MCF 10A (cell line): ENCODE measurements at places on chromosomes 3 and 15. TPM values are rescaled to one million over a fixed set of nuclear protein-coding genes. Genes with fewer than 3 reads are reported as not detected.
A peak's percentile ranks its signal among the peaks of the same experiment; 100 is the strongest.

DNA sequence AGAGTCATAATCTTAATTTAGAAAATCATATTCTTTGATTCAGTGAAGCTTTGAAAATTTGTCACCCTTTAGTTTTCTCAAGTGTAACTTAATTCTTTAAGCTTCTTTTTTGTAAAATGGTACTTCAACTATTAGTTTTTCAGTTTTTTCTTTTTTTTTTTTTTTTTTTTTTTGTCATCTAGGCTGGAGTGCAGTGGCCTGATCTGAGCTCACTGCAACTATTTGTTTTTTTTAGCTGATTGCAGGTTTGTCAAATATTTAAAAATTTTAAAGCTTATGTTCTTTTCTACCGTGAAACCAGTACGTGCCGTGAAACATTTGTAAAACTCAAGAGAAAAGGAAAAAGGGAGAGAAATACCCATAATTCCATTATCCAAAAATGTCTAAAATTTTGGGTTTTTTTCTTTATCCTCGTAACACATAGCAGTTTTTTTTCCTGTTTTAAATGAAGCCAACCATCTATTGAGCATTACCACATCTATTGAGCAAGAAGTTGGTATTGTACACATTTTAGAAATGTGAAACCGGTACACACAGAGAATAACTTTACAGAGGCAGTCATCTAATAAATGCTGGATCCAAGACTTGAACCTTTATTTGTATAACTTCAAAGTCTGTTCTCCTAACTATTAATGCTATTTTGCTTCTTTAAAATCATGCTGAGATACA lies 25.7 kb downstream of the ECT2 start:
- H3K27ac ChIP-seq: no peak overlapping the region
- peaks cover 38% of the 10 kb centered on the region for H3K36me3 ChIP-seq
- H3K4me1 ChIP-seq: no peaks in the 10 kb centered on the region
- no peak overlapping the region for H3K4me3 ChIP-seq
- no peaks in the 10 kb centered on the region for H3K27me3 ChIP-seq

GRCh38 chr3:19357947-19358346 lies 209.6 kb downstream of the KCNH8 start:
- DNase-seq: no peak
- no peaks in the 10 kb centered on the region for H3K4me1 ChIP-seq
- H3K27ac ChIP-seq: no peak overlapping the region
- no peaks in the 10 kb centered on the region for H3K36me3 ChIP-seq
- no peak overlapping the region for H3K4me3 ChIP-seq
- H3K27me3 ChIP-seq: peaks cover 12% of the 10 kb centered on the region

DNA sequence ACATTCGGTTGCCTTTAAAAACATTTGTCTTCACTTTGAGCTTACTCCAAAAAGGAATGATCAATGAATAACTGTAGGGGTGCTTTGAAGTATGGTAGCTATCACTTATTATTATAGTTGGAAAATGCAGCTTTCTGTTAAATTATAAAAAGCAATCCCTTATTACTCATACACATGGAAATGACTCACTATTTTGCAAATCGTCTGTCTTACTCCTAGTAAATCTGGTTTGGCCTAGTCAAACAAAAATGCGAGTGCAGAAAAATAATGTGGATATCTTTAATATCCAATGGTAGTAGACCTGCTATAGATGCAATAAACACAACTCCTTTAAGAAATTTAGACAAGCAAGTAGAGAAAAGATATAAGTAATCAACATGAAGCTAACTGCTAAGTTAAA lies 112.5 kb downstream of the ZIC1 start:
- no peak overlapping the region for H3K27ac ChIP-seq
- H3K27me3 ChIP-seq: peaks cover 16% of the 10 kb centered on the region
- DNase-seq: peak; percentile 11
- no peak overlapping the region for H3K4me3 ChIP-seq

- no peaks in the 10 kb centered on the region for H3K27me3 ChIP-seq
- no peak for DNase-seq
- H3K4me1 ChIP-seq: no peaks in the 10 kb centered on the region
These were observed 229.0 kb downstream of the EPHA6 start for GRCh38 chr3:97043411-97043810.

DNA sequence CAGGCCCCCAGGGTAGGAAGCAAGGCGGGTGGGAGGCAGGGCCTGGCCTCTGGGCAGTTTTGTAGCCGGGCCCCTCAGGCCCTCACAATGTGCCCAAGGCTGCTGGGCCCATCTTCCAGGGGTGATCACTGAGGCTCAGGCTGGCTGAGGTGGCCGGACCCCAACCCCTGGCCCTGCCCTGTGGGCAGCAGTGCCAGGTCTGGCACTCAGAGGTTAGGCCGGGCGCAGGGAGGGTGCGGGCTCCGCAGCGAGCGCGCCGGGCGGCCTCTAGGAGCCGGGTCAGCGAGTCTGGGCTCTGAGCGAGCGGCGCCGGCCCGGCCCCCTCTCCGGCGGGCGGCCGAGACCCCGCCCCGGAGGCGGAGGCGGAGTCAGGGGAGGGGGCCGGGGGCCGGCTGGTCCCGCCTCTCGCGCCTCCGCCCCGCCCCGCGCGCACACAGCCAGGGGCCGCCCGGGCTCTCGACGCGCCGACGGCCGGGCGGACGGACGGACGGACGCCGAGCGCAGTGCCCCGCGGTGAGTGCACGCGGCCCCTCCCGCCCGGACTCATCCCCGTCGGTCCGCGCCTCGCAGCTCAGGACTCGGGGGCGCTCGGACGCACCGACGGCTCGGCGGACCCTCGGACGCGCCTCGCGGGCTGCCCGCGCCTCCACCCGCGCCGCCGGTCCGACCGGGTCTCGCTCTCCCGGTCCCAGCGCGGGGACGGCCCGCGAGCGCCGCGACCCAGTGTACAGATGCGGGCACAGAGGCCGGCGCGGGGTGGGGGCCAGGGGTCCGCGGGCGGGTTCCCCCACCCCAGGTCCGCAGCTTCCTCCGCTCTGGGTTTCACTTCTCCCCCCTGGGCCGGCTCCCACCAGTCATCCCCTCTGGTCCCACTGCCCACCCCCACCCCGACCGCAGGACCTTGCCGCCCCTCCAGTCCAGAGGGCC lies at the start of gene FBLN2:
FBLN2 (plus strand) TSS at position 430 of the 927 bp plus-strand sequence. CDS start 21,231 bp downstream, outside the sequence.
- no peak within 1 kb of the TSS for H3K4me3 ChIP-seq
- H3K27me3 ChIP-seq: no peaks in the 10 kb centered on the region
- H3K36me3 ChIP-seq: peaks cover 6% of the 10 kb centered on the region
- peak within 1 kb of the TSS; percentile 75 for H3K27ac ChIP-seq
- no peak for DNase-seq

Gene CGGBP1
- 83.4 and 96.6 TPM in 2 replicates for total RNA-seq

- H3K27ac ChIP-seq: no peak overlapping the region
- no peak overlapping the region for H3K4me3 ChIP-seq
- peaks cover 27% of the 10 kb centered on the region for H3K4me1 ChIP-seq
- H3K36me3 ChIP-seq: no peaks in the 10 kb centered on the region
These were observed 152.0 kb downstream of the EPHA6 start for GRCh38 chr3:96966181-96966929.

DNA sequence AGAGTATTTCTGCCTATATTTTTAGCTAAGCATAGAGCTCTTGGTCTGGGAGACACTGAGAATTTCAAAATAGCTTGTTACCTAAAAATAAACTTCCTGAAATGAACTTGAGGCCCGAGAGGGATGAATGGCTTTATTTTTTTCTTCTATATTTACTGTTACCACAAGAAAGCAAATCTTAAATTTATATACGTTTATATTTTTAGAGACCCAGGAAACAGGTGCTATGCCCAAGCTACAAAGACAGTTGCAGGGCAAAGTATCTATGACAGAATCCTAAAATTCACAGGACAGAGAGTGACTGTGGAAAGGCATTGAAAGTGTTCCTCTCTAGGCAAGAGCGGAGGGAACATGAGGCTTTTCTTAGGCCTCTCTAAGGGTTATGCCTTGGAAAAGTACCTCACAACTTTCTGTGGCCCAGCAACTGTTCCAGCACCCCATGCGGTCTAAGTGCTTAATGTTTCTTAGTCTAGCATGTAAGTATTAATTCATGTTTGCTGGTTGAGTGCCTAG lies 36.5 kb downstream of the TGFBR2 start:
- no peak overlapping the region for H3K4me3 ChIP-seq
- peaks cover 37% of the 10 kb centered on the region for H3K4me1 ChIP-seq
- H3K36me3 ChIP-seq: peaks cover 85% of the 10 kb centered on the region
